ENCODE measurements at places on chromosomes 4 and X. TPM values are rescaled to one million over a fixed set of nuclear protein-coding genes. Genes with fewer than 3 reads are reported as not detected.

Gene LIMCH1
- 12.7 TPM for total RNA-seq

Gene ADH1B
- total RNA-seq, result 0.29 TPM

Gene NDNF
- total RNA-seq, result 0.67 TPM

Gene DDX53
- total RNA-seq, result not detected

Gene GIMD1
- not detected for total RNA-seq

Gene PPBP
- not detected for total RNA-seq

Gene RHOXF1
- total RNA-seq, result 1.4 TPM

Gene GAB1
- 33.5 TPM for total RNA-seq

Gene MAGEA3
- total RNA-seq, result not detected

Gene IL9R
- not detected for total RNA-seq
